Activated CD8-positive, alpha-beta memory T cell treated with anti-CD3 and anti-CD28 coated beads, Interleukin-2, amount 10 ng/mL, durations not matched to agents 7 days and 5 days (primary cell): ENCODE measurements at places on chromosomes 5 and 9. TPM values are rescaled to one million over a fixed set of nuclear protein-coding genes. Genes with fewer than 3 reads are reported as not detected.

- no peaks in the 10 kb centered on the region for H3K36me3 ChIP-seq
- no peak for DNase-seq
- H3K4me1 ChIP-seq = no peaks in the 10 kb centered on the region
- H3K27me3 ChIP-seq = no peaks in the 10 kb centered on the region
- H3K4me3 ChIP-seq = no peak overlapping the region
- no peak overlapping the region for H3K27ac ChIP-seq
Measured at GRCh38 chr5:6350277-6351090, 27.9 kb downstream of the MED10 start.

DNA sequence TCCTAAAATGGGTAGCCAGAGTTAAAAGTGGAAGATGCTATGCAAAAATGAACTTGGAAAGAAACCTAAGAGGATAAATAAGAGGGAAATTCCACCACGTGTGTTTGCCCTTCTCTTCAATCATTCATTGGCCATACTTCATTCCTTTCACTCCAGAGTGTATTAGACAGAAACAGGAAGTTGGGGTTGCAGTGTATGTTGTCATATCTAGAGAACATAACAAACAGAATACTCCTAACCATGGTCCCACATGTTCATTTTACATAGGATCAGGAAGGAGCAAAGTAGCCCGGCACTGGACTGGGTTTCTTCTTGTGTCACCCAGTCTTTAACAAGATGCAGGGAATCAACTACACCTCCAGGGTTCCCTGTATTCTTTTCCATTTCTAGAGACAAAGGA lies 7.6 kb upstream of the GPBP1 start:
- no peak overlapping the region for H3K4me3 ChIP-seq
- no peak overlapping the region for H3K27ac ChIP-seq
- DNase-seq = no peak
- H3K27me3 ChIP-seq = no peaks in the 10 kb centered on the region

DNA sequence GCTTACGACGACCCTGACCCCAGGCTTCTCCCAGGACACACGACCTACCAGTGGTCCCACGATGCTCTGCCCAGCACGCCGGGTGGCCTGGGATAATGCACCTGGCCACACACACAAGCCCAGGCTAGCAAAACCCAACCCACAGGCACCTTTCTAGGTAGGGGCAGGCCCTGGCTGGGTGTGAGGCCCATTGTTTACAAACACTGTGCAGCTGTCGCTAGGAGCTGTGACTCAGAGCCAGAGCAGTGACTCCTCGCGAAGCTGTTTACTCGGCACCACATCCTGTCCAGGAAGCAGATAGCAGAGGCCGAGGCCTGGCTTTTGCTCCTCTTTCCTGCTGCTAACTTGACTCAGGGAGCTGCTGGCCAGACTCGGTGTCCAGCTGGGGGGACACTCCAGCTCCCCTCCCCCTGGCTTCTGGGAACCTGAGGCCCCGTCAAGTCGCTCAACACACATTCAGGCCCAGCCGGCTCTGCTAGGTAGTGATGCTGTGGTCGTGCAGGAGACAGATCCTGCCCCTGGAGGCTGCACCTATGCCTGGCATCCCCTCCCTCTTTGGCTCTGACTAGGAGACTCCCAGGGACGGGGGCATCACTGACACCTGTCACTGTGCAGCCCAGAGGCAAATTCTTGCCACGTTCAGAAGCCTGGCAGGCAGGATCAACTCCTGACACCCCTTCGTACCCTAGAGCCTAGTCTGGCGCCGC lies 12.8 kb upstream of the RALGDS start:
- peak; percentile 97 for DNase-seq
- H3K4me1 ChIP-seq = peaks cover 91% of the 10 kb centered on the region
- peak overlapping the region; percentile 99 for H3K27ac ChIP-seq

- no peaks in the 10 kb centered on the region for H3K36me3 ChIP-seq
- no peak overlapping the region for H3K27ac ChIP-seq
- no peak overlapping the region for H3K4me3 ChIP-seq
- no peaks in the 10 kb centered on the region for H3K4me1 ChIP-seq
- no peak for DNase-seq
- H3K27me3 ChIP-seq = no peaks in the 10 kb centered on the region
Measured at GRCh38 chr9:133821601-133822429, 83.7 kb upstream of the SARDH start.

DNA sequence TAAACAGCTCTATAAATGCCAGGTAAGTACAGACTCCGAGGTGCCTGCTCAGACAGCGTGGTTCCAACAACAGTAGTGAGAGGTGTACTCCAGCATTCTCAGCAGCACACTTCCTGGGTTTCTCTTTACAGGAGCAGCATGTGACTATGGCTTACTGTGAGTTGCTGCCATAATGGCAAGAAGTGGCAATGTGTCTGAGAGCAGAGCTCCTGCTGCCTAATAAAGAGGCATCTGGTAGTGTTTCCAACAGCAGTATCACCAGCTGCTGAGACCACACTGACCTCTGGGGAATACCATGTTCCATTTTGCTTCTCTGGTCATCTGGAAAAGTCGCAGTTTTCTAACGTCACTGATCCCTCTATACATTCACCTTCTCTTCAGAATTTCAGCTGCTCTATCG lies 398.2 kb downstream of the SLCO4C1 start:
- no peaks in the 10 kb centered on the region for H3K36me3 ChIP-seq
- no peak overlapping the region for H3K4me3 ChIP-seq
- DNase-seq = no peak

GRCh38 chr9:33260372-33260771 lies 4.1 kb downstream of the BAG1 start:
- H3K27ac ChIP-seq = no peak overlapping the region
- peaks cover 32% of the 10 kb centered on the region for H3K4me1 ChIP-seq
- no peak overlapping the region for H3K4me3 ChIP-seq
- DNase-seq = no peak
- no peaks in the 10 kb centered on the region for H3K27me3 ChIP-seq

DNA sequence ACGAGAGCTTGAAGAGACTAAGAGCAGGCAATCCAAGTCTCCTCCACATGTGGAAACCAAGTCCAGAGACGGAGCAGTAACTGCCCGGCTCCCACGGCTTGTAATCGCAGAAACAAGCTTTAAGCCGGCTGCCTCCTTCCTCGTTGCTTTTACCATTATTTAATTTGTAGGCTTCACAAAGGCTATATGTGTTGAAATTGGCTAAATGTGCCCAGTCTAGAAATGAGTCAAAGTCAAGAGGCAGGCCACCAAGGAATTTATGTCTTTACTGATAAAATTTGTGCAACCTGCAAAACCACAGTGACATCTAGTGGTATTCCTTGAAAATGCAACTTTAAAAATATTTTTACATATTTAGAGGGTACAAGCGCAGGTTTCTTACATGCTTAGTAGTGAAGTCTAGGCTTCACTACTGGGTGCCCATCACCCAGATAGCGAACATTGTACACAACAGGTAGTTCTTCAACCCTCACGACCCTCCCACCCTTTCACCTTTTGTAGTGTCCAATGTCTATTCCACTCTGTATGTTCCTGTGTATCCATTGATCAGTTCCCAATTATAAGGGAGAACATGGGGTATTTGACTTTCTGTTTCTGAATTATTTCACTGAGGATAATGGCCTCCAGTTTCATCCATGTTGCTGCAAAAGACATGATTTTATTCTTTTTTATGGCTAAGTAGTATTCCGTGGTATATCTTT lies 33.5 kb upstream of the EBF1 start:
- H3K4me3 ChIP-seq = no peak overlapping the region
- no peak overlapping the region for H3K27ac ChIP-seq
- H3K36me3 ChIP-seq = no peaks in the 10 kb centered on the region
- peaks cover 24% of the 10 kb centered on the region for H3K27me3 ChIP-seq
- H3K4me1 ChIP-seq = no peaks in the 10 kb centered on the region

GRCh38 chr9:38127271-38127839 lies 58.3 kb upstream of the SHB start:
- H3K27me3 ChIP-seq = peaks cover 5% of the 10 kb centered on the region
- H3K4me3 ChIP-seq = no peak overlapping the region
- H3K36me3 ChIP-seq = no peaks in the 10 kb centered on the region
- DNase-seq = no peak
- no peak overlapping the region for H3K27ac ChIP-seq

DNA sequence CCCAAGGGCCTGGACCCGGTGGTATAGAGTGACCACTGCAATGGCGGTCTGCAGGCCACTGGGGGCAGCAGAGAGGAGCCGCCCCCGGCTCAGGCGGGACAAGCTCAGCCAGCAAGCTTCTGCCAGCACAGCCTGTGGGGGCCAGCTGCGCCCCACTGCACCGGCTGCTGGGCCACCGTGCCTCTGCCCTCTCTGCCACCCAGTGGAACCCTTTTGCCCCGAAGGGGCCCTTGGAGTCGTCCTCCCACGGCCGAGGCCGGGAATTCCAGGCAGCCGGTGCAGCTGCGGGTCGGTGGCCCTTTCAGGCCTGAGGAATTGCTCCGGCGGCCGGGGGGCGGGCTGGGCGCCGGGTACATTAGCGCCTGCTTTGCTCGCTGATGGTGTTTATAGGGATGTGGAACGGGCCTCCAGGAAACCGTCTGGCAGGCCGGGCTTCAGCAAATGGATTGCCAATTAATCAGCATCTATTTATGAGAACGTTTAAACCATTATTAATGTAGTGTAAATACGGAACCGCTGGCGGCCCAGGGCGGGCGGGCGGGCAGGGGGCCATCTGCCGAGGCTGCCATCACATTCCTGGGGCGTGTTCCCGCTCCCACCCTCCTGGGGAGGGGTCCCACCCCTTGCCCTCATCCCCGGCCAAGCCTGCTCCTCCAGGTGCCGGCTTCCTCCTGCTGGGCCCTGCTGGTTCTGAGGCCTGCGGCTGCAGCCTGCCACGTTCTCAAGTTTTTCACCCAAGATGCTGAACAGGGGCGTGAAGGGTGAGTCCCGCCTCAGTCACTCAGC lies 127.4 kb downstream of the BARX1 start:
- DNase-seq = peak; percentile 46
- peaks cover 26% of the 10 kb centered on the region for H3K27me3 ChIP-seq
- H3K27ac ChIP-seq = no peak overlapping the region
- H3K4me1 ChIP-seq = peaks cover 2% of the 10 kb centered on the region

DNA sequence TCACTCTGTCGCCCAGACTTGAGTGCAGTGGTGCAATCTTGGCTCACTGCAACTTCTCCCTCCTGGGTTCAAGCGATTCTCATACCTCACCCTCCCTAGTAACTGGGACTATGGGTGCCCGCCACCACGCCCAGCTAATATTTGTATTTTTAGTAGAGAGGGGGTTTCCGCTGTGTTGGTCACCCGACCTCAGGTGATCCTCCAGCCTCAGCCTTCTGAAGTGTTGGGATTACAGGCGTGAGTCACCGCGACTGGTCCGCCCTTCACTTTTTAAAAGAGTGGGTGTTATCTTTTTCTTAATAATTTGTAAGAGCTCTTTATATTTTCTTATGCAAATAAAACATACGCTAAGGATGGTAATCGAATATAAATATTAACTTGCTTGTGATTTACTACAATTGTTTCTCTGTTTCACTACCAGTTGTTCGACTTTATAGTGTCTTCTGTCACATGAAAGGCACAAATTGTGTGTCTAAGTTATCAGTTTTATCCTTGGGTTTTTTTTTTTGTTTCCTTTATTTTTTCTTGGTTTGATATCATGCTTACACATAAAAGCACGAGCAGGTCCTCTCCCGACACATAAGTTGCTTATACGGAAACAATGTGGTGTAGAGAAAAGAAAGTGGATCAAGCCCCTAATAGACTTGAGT lies 1.9 kb upstream of the GPBP1 start:
- no peak for DNase-seq
- peaks cover 12% of the 10 kb centered on the region for H3K4me1 ChIP-seq
- H3K27ac ChIP-seq = peak overlapping the region; percentile 98
- H3K4me3 ChIP-seq = peak overlapping the region; percentile 94
- H3K36me3 ChIP-seq = peaks cover 17% of the 10 kb centered on the region
- no peaks in the 10 kb centered on the region for H3K27me3 ChIP-seq

- peaks cover 35% of the 10 kb centered on the region for H3K4me1 ChIP-seq
- H3K27ac ChIP-seq = peak overlapping the region; percentile 34
- no peak overlapping the region for H3K4me3 ChIP-seq
Measured at GRCh38 chr5:172687940-172688339, 46.9 kb downstream of the NEURL1B start.

DNA sequence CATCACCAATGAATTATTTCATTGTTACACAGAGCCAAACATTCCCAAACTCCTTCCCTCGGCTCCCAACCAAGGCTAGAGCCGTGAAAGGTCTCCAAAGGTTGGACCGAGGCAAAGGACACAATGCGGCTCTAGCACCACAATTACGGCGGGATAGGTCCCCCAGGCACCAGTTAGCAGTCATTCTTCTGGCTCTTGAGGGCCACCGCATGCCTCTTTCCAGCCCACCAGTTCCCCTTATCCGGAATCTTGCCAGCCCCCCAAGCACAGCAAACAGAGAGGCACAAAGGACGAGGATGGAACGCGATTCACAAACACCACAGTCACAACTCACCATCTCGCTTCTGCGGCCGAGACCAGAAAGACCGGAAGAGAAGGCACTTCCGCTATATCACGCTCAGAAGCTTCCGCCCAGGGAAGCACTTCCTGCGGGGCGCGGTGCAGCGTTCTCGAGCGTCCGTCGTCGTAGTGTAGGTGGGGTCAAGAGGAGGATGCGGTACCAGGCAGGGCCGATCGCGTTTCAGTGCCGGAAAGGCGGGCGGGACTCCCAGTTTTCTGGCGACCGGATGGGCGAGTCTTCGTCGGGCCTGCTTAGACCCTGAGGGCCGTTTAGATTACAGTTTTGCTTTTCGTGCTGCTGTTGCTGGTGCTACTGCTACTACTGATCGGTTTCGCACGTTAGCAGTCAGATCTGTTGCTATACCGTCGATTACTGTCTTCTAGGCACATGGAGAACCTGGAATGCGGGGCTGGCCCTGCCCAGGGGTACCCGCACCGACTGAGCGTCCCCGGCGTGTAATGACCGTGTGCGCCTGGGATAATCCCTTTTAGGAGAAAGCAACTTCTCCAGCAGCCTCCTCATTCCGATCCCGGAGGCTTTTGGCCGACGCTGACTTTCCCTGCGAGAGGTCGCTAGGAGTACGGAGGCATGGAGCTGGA lies at the start of gene RPL37:
Gene RPL37 (minus strand): TSS at position 374 of the 939 bp plus-strand sequence. CDS start 37 bp downstream, at position 337.
- H3K4me1 ChIP-seq = peaks cover 57% of the 10 kb centered on the region
- H3K36me3 ChIP-seq = peaks cover 52% of the 10 kb centered on the region
- peak; percentile 97 for DNase-seq
- H3K4me3 ChIP-seq = peak within 1 kb of the TSS; percentile 99

GRCh38 chr5:125868036-125868435 lies 555.2 kb upstream of the GRAMD2B start:
- H3K27ac ChIP-seq = no peak overlapping the region
- no peaks in the 10 kb centered on the region for H3K4me1 ChIP-seq
- H3K4me3 ChIP-seq = no peak overlapping the region
- no peaks in the 10 kb centered on the region for H3K27me3 ChIP-seq
- DNase-seq = no peak

Gene OBP2B
- not detected for total RNA-seq

Gene BTNL3
- total RNA-seq = not detected

Gene ADAMTS16
- total RNA-seq = not detected
